ENCODE measurements at places on chromosomes 3 and 15.

DNA sequence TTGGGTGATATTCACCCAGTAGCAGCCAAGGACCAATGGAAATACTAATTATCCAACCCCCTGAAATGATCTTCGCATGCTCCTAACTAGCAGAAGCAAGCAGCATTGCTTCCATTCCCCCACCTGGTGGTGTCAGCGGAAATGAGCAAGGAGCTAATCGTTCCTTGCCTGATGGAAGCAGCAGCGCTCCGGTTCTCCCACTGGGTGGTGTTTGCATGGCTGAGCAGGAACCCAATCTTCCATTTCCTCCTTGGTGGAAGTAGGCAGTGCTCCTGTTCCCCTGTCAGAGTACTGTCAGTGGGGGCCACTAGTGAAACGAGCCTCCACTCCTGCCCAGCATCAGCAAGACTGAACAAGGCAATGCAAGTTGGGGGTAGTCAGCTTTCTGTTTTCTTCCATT lies 311.5 kb downstream of the CACNA2D3 start:
- DNase-seq = no peak

DNA sequence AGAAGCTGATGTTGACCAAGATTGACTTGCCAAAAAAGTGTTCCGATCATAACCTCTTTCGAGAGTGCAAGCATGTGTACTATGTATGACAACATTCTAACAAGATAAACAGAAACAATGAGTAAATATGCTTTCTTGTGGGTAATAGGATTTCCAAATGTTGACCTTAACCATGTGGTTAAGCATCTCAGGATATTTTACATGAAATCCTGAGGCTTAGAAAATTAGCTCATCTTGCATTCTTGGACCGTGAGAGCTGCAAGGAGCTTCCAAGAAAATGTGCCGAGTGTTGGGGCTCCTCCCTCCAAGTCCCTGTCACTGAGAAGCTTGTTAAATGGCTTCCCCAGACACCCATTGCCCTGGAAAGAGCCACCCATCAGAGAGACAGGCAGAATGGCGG lies 50.1 kb downstream of the C3orf20 start:
- peak; percentile 37 for DNase-seq

GRCh38 chr3:151330899-151331298 lies 1.6 kb upstream of the P2RY13 start:
- DNase-seq = no peak

DNA sequence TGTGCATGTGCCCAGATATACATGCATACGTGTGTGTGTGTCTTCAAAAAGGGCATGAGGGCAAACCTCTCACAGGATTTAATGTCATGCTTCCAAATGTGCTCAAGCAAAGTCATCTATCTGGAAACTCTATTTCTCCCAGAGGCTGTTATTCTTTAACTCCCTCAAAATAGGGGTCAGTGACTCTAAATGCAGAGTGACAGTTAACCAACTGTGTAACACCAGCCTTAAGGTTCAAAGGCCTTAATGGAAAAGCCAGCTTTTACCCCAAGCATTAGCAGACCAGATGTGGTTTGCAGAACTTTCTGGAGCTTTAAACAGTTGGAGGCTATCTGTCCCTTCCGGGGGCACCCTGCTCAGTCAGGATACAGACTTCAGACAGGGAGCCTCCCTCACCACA lies 70.4 kb upstream of the SLC7A14 start:
- DNase-seq = no peak

- DNase-seq = no peak
Observed at GRCh38 chr3:47825590-47825989, 22.7 kb downstream of the DHX30 start.

Measured in AG08396 (cell line).